ENCODE measurements at places on chromosomes 12 and 14. TPM values are rescaled to one million over a fixed set of nuclear protein-coding genes. Genes with fewer than 3 reads are reported as not detected.

Gene VRTN
- polyA plus RNA-seq: not detected

Gene COCH
- 0.49 TPM for polyA plus RNA-seq

Gene RERG
- polyA plus RNA-seq: 9.7 TPM

Gene OR6C75
- not detected for polyA plus RNA-seq

Gene DTX1
- polyA plus RNA-seq: 1.1 TPM

Gene ENDOU
- 0.26 TPM for polyA plus RNA-seq

Gene BCL2L14
- not detected for polyA plus RNA-seq

Gene IL22
- polyA plus RNA-seq: not detected

Gene SRRM4
- 0.37 TPM for polyA plus RNA-seq

Gene RFX4
- polyA plus RNA-seq: 0.01 TPM

Gene NGB
- polyA plus RNA-seq: not detected

Gene PYM1
- polyA plus RNA-seq: 20.4 TPM

Gene FAM181A
- polyA plus RNA-seq: not detected
